ENCODE measurements at places on chromosomes 1 and 21.

GRCh38 chr1:37947364-37947763, 511 bp upstream of the INPP5B start:
- peak; percentile 10 for ATAC-seq

- ATAC-seq, result no peak
Observed at GRCh38 chr1:49424782-49425181, 599.0 kb downstream of the AGBL4 start.

GRCh38 chr21:16536643-16537434, 807.1 kb downstream of the USP25 start:
- peak; percentile 21 for ATAC-seq

DNA sequence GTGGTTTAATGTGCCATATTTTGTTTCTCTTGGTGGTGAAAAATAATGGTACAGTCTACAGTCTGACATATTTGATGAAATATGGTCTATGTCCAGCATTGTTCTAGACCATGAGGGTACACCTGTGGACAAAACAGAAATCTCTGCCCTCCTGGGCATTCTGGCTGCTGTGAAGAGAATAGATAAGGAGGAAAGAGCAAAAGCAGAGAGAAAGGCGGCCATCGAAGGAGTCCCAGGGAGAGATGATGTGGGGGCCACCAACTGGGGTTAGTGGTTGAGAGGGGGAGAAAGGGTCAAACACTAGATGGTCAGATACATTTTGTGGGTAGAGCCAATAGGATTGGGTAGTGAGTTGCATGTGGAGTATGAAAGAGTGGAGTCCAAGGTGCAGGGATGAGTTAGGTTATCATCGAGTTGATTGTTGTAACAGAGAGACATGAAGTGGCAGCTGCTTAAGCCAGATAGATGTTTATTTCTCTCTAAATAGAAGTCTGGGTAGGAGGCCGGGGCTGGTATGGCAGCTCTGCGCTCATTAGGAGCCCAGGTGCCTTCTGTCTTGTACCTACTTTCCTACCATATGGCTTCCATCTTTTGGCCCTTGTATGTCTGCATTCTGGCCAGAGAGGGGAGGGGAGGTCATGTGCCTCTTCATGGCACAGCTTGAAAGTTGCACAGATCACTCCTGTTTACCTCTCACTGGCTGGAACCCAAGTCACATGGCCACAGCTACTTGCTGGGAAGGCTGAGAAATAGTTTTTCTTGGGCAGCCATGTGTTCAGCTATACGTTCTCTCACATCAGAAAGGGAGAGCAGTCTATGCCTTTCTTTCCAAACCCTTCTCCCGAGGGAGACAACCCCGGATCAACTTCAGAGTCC, 13.0 kb downstream of the UBE4B start:
- peak; percentile 22 for ATAC-seq

GRCh38 chr1:154871374-154871773, 1.3 kb upstream of the KCNN3 start:
- ATAC-seq, result no peak

- no peak for ATAC-seq
Observed at GRCh38 chr1:214400131-214400530, 119.2 kb downstream of the SMYD2 start.

GRCh38 chr1:100950337-100950736, 54.4 kb downstream of the SLC30A7 start:
- no peak for ATAC-seq

DNA sequence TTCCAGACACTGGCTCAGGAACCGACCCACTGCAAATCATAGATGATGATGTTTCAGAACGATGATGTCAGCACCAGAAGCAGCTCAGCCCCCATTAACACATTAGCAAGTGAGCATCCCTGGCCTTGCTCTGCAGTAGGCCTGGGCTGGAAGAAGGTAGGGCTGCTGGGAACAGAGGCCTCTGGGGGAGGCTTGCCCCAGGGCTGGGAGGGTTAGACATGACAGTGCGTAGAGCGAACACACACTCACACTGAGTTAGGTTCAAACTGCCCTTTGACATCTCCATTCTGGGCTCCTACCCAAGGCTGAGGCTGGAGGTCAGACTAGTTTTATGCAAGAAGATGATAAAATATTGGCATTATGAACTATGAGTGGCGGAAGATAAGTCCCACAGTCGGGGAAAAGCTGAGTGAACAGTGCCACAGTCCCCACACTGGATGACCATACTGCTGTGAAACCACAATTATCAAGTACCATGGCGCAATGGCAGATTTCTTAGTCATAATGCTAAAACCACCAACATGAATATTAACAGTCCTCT, 91.1 kb downstream of the DMRTB1 start:
- ATAC-seq, result no peak

DNA sequence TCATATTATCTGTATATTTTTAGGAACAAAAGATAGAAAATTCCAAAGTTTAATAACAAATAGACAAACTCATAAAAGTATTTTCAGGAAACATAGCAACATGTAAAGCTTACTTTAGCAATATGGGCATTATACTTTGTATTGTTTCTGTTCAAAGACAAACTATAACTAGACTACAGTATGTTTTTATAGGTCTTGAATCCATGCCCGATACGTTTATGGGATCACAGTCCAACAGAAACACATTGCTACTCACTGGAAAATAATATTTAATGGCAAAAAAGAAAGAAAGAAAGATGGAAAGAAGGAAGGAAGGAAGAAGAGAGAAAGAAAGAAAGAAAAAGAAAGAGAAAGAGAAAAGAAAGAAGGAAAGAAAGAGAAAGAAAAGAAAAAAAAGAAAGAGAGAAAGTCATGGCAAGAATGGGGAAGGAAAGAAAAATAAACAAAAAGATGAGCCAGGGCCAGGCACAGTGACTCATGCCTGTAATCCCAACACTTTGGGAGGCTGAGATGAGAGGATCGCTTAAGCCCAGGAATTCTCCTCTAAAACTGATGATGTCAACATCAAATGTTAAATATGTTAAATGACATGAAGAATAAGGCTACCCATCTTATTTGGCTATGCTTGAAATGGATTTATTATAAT, 32.7 kb downstream of the TM2D1 start:
- no peak for ATAC-seq

DNA sequence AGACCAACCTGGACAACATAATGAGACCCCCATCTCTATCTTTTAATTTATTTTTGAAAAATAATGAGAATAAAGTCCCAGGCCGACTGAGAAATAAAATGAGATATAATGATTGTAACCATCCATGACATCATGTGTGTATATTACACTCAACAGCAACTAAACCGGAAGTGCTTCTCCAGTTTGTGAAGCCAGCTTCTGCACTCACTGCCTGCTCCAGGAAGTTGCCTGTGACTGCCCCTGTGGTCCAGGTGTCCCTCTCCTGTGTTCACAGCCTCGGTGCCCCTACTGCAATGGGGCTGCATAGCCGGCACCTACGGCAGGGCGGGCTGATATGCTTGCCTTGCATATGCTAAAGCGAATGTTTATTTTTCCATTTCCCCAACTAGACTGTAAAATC, 68.3 kb downstream of the SSBP3 start:
- ATAC-seq, result no peak

- ATAC-seq, result no peak
Observed at GRCh38 chr1:242813490-242814091, 289.1 kb upstream of the PLD5 start.

DNA sequence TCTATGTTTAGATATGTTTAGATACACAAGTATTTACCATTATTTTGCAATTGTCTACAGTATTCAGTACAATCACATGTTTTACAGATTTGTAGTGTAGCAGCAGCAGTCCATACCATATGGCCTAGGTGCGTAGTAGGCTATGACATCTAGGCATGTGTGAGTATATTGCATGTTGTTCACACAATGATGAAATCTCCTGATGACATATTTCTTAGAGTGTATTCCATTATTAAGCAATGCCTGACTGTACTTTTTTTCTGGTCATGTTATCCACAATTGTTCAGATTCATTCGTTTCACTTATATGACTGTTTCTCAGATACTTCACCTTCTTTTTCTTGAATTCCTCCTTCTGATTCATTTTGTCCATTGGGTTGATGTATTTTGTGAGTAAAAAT, 9.9 kb upstream of the BACE2 start:
- ATAC-seq, result no peak

DNA sequence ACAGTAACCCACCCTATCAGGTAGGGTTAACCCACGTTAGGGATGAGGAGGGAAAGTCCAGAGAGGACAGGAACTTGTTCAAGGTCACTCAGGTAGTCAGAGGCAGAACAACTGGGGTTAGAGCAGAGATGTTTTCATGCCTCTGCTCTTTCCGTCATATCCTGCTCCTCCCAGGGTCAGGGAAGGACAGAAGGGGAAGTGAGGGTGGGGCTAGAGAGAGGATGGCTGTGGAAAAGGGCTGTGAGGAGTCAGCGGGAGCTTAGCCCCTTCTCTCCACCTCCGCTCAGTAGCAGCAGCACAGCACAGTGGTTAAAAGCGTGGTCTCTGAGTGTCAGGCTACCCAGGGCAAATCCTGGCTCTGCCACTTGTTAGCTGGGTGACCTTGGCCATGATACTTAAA, 36.5 kb downstream of the DDX20 start:
- ATAC-seq, result no peak

DNA sequence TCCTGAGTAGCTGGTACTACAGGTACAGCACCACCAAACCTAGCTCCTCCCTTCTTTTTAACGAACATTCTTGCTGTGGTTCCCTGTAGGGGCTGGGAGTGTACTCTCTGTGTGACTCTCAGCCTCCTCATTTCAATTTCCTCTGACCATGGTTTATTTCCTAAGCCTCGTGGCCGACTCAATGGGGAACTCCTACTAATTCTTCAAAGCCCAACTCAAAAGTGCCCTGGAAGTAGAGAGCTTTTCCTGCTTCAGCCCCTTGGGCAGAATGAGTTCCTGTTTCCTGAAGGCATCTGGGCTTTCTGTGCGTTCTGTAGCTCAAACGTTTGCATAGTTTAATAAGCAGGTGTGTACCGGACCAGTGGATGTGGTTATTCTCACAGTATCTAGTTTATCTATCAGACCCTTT, 70.9 kb upstream of the ACOT11 start:
- no peak for ATAC-seq

DNA sequence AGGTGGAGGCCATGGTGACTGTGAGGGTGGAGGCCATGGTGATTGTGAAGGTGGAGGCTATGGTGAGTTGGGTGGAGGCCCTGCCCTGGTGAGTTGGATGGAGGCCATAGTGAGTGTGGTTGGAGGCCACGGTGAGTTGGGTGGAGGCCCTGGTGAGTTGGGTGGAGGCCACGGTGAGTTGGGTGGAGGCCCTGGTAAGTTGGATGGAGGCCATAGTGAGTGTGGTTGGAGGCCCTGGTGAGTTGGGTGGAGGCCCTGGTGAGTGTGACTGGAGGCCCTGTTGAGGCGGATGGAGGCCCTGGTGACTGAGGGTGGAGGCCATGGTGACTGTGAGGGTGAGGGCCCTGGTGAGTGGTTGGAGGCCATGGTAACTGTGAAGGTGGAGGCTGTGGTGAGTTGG, 124.9 kb upstream of the VAMP3 start:
- no peak for ATAC-seq

DNA sequence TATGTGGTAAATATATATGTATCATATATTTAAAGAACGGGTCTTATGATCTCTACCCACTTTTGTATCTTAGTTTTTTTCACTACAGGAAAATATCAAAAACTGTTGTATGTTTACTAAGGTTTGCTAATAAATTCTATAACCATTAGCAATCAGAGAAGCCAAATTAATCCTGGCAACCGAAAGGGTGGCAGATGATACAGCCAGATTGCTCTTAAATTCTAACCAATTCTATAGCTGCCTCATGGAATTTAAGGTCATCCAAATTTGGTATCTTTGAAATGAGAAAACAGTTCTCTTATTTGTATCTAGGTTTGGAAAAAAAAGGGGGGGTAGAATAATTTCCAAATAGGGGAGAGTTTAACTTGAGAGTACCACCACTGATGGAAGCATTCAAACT, 591.2 kb downstream of the SMYD3 start:
- ATAC-seq, result no peak

DNA sequence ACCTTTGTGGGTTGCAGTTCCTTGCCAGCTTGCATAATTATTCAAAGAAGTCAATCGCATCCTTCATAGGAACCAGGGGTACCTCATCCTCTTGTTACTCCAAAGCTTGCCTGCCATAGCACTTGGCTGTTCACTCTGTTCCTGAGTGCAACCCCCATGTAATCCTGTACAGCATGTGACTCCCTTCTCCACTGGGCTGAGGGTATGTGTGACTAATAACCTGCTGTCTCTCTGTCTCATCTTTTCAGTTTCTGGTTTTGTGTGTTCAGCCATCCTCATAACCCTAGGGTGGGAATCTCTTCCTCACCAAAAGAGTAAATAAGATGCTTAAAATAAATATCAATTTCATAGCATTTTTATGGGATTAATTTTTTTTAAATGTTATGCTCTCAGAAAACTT, 351.9 kb downstream of the S1PR1 start:
- ATAC-seq, result no peak

GRCh38 chr1:161998811-161999210, 24.9 kb downstream of the OLFML2B start:
- ATAC-seq, result no peak

DNA sequence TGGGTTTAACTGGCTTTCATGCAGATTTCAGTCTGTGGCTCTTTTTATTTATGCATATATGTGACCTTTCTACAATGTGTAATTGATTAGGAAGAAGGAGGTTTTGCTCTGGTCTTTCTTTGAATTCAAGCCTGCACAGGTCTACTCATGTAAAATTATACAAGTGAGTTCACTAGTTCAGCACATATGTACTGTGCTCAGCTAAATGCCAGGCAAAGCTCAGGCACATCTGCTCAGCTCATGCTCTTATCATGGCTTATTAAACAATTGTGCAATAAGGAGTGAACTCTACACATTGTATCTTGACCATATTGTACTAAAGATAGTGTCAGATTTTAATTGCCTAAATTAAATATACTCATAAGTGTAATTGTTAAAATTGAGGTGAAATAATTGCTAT, 378.4 kb downstream of the ADGRL2 start:
- ATAC-seq, result no peak

DNA sequence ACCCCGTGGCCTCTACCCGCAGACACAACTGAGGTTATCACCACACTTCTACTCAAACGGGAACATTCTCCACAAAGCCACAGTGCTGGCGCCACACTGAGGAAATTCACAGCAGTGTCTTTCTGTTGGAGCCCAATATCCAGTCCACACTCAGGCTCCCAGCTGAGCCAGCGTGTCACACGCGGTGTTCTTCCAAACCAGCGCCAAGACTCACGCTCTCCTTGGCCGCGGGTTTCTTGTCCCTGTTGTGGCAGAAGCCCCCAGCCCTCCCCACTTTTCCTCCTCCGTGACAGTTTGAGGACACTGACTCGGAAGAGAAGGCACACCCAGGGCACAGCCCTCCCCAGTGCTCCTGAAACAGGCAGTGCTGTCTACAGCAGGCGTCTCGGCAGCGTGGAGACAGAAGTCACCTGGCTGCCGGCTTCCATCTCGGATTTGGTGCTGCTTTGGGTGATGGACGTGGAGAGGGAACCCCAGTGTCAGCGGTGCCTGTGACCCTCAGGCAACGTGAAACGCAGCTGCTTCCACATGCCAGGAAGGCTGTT, 35.4 kb upstream of the AGPAT3 start:
- ATAC-seq, result no peak

- peak; percentile 86 for ATAC-seq
Observed at GRCh38 chr1:30823969-30824735, 66.6 kb upstream of the LAPTM5 start.
